Activated CD4-positive, alpha-beta T cell treated with anti-CD3 and anti-CD28 coated beads for 1 hour (primary cell): ENCODE measurements at places on chromosomes 7 and 10.

- DNase-seq, result no peak
Measured at GRCh38 chr7:38327637-38328036, 54.2 kb upstream of the TARP start.

- DNase-seq, result no peak
Measured at GRCh38 chr7:20214921-20215669, 2.1 kb downstream of the MACC1 start.

GRCh38 chr7:128827248-128827958 lies 2.8 kb upstream of the FLNC start:
- DNase-seq, result no peak

GRCh38 chr10:119872860-119873681 lies 428 bp upstream of the MCMBP start:
- peak; percentile 84 for DNase-seq

- DNase-seq, result no peak
Measured at GRCh38 chr7:122626785-122627184, 72.1 kb downstream of the RNF133 start.

DNA sequence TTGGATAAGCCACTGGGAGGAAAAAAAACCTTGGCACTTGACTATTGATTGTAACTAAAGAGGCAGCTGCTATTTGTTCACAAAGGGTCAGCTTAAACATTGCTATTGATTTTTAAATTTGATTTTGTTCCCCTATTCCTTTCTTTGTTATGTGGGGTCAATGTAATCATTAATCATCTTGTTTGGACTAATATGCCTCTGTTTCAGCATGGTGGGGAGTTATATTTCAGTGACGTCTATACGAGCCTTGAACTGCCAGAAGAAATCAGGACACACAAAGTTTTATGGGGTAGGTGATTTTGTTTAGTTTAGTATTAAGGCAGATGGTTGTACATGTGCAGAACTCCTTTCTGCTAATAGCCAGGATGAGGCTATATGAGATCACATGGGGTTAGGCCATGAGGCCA lies 7.5 kb downstream of the AS3MT start:
- DNase-seq, result no peak

DNA sequence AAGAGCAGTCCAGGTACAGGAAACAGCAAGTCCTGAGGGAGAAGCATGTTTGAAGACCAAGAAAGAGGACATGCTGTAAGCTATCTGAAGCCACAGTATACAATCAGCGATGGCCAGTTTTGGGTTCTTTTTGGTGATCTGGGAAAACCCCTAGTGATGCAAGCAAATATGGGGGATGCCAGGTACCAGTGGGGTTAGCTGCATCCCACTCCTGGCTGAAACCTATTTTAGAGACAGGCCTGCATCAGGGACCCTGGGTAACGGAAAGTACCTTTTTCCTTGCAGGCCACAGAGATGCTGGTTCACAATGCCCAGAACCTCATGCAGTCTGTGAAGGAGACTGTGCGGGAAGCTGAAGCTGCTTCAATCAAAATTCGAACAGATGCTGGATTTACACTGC lies 32.9 kb downstream of the AP3M1 start:
- DNase-seq, result no peak

DNA sequence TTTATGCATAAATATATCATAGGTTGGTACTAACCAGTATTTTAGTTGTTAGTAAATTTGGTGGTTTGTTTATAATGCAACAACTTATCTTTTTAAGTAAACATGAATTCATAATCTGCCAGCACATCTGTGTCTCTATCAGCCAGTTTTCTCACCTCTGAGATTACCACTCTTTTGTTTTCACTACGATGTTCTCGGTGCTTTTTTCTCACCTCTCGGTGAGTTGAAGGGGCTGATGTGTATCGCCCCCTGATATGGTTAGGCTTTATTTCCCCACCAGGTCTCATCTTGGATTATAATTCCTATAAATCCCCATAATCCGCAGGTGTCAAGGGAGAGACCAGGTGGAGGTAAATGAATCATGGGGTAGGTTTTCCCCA lies 114.1 kb downstream of the CAMK1D start:
- DNase-seq, result no peak

- DNase-seq, result no peak
Measured at GRCh38 chr7:130956417-130957136, 222.6 kb upstream of the KLF14 start.

DNA sequence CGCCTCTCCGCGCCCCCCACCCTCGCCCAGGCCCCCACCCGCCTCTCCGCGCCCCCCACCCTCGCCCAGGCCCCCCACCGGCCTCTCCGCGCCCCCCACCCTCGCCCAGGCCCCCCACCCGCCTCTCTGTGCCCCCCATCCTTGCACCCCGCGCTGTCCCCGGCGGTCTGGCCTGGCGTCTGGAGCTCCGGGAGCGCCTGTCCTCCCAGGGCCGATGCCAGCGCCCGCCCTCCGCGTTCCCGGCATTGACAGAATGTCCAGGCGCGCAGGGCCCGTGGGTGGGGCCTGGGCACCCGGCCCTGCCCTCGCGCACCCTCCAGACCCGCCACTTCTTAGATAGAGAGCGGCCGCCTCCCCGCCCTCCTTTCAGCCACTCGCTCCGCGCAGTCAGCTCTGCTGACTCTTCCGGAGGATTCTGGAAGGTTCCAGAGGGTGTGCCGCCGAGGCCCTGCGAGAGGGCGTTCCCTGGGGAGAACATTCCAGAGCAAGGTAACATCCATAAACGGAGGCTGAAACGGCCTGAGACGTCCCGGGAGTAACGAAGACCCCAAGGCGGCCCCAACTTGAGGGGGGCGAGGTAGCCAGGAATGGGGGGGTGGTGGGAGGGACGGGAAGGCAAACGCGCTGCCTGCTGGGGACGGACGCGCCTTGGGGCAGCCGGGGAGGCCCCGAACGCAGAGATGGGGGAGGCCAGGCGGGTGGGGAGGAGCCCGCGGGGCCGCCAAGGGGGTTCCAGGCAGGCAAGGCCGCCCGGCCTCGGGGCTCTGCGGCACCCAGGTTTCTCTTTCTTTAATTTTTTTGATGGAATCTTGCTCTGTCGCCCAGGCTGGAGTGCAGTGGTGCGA lies 117.8 kb downstream of the DYNC2I1 start:
- DNase-seq, result no peak

DNA sequence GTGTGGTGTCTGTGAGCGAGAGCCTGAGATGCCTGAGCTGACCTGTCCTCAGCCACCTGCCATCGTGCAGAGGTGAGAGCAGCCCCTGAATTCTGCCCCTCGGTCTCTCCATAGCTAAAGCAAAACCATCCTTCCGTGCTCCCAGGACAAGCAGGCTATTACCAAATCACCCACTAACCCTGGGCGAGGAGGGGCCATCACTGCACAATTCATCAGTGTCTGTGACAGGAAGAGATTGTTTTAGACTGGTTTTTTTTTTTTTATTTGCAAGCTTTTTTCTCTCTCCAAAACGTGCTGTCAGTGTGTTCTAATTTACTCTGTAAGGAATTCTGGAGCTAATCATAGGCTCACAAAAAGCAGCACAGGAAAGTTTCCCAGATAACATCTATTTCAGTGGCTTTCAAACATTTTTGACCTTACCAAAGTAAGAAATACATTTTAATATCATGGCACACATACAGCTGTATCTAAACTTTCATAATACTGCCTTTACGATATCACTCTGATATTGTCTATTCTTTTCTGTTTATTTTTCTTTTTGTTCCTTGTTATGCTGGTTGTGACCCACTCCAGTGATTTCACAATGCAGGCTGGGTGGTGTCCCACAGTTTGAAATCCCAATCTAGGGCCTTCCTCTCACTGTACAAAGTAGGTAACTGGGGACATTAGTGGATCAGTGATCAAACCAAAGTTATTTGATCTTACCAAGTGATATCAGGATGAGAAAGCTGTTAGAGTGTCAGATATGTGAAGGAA lies 62.8 kb downstream of the EGFR start:
- DNase-seq, result no peak

GRCh38 chr10:122054048-122055025 lies 65.4 kb downstream of the TACC2 start:
- no peak for DNase-seq
